A549 treated with DMSO at 1 μM for 4 hours (cell line): ENCODE measurements at places on chromosomes 1 and 21. TPM values are rescaled to one million over a fixed set of nuclear protein-coding genes. Genes with fewer than 3 reads are reported as not detected.

The CELA2A gene
- not detected in 5 replicates for total RNA-seq

The HPCAL4 gene
- 0.26 to 0.42 TPM (median 0.33 TPM) in 5 replicates for total RNA-seq

The B4GALT2 gene
- 51.0 to 71.1 TPM (median 64.6 TPM) in 5 replicates for total RNA-seq

The PLA2G2C gene
- total RNA-seq: not detected in 5 replicates

The RGS5 gene
- 1.0 to 2.1 TPM (median 1.3 TPM) in 5 replicates for total RNA-seq

The CMPK1 gene
- 61.9 to 78.7 TPM (median 69.0 TPM) in 5 replicates for total RNA-seq

The ACTL8 gene
- 1.7 to 2.0 TPM (median 1.8 TPM) in 5 replicates for total RNA-seq

The KRTAP12-2 gene
- not detected in 5 replicates for total RNA-seq

The IFNLR1 gene
- 1.0 to 1.5 TPM (median 1.4 TPM) in 5 replicates for total RNA-seq

The LIN28A gene
- not detected in 5 replicates for total RNA-seq

The KIF26B gene
- 0.02 to 0.14 TPM (median 0.05 TPM) in 5 replicates for total RNA-seq

The RXFP4 gene
- total RNA-seq: not detected in 5 replicates

The NPPA gene
- not detected in 5 replicates for total RNA-seq

The ALPL gene
- 0.19 to 0.47 TPM (median 0.31 TPM) in 5 replicates for total RNA-seq

The CFAP74 gene
- total RNA-seq: 0.02 TPM in 1 of 5 replicates, not detected in the others

The OR2M2 gene
- total RNA-seq: not detected in 5 replicates

The OR14K1 gene
- total RNA-seq: not detected in 5 replicates

The RPE65 gene
- not detected in 5 replicates for total RNA-seq

The ALDH9A1 gene
- total RNA-seq: 40.0 to 45.2 TPM (median 40.7 TPM) in 5 replicates

The PLA2G2A gene
- not detected in 5 replicates for total RNA-seq

The ECE1 gene
- 55.6 to 68.4 TPM (median 62.5 TPM) in 5 replicates for total RNA-seq

The LCA5L gene
- 1.3 to 1.8 TPM (median 1.4 TPM) in 5 replicates for total RNA-seq

The PLPP3 gene
- total RNA-seq: 27.6 to 36.1 TPM (median 32.0 TPM) in 5 replicates

The LCE2C gene
- total RNA-seq: not detected in 5 replicates

The C8B gene
- not detected in 5 replicates for total RNA-seq

The SLC44A5 gene
- 0.06 to 0.11 TPM (median 0.09 TPM) in 4 of 5 replicates, not detected in the other for total RNA-seq

The ANKRD65 gene
- 0.07 to 0.09 TPM in 2 of 5 replicates, not detected in the others for total RNA-seq

The AUNIP gene
- total RNA-seq: 6.0 to 8.5 TPM (median 6.3 TPM) in 5 replicates

The NEK2 gene
- 40.4 to 53.0 TPM (median 49.2 TPM) in 5 replicates for total RNA-seq

The DNAI4 gene
- total RNA-seq: 0.27 to 1.9 TPM (median 0.74 TPM) in 5 replicates

The ADAMTS5 gene
- total RNA-seq: not detected in 5 replicates

The NHLH1 gene
- total RNA-seq: 0.33 to 0.71 TPM (median 0.38 TPM) in 5 replicates

The KIF14 gene
- total RNA-seq: 8.9 to 15.1 TPM (median 13.5 TPM) in 5 replicates

The OR2L3 gene
- total RNA-seq: not detected in 5 replicates

The FCRL2 gene
- total RNA-seq: not detected in 5 replicates
